Stimulated activated CD8-positive, alpha-beta memory T cell treated with anti-CD3 and anti-CD28 coated beads, Interleukin-7, amount 100 ng/mL, for 1 hour (primary cell): ENCODE measurements at places on chromosomes 16 and 17.

DNA sequence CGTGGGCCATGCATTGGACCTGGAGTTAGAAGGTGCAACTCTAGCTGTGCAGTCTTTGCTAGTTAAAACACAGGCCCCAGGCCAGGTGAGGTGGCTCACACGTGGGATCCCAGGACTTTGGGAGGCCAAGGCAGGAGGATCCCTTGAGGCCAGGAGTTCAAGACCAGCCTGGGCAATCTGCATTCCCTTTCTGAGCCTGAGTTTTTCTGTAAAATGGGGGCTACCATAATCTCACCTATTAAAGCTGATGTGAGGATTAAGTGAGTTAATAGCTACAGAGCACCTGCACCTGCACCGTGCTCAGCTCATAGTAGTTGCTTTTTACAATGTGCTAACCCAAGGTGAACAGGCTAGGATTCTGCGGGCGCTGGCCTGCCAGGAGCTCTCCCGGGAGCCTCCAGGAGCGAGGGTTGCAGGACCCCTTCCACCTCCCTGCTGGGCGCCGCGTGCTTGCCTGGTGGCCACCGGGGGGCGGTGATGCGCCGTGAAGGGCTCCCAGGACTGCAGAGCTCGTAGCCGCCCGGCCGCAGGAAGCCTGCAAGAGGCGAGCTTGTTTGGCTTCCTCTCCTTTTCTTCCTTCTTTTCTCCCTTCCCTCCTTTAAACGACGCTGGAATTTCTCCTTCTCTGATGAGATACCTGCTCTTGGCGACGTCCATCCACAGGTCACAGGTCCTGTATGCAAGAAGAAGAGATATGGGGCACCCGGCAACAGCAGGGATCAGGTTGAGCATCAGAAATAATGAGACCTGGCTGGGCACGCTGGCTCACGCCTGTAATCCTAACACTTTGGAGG lies 51.3 kb downstream of the ZFP90 start:
- peak; percentile 2 for DNase-seq

DNA sequence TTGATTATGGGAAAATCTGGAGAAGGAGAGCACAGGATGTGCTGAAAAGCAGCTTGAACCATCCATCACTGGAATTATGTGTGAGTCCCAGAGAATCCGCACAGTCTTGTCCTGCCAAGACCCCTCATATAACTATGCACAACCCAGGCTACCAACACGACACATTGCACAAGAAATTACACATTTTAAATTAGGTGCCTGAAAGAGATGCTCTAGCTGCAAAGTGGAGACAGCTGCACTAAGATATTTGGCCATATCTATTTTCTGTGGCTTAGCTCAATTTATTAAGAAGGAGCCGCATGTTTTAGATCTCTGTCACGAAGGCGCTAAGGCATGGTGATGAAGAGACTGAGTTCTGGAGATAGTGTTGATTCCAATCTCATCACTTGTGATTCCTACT lies 1308.4 kb downstream of the CDH8 start:
- DNase-seq: no peak

DNA sequence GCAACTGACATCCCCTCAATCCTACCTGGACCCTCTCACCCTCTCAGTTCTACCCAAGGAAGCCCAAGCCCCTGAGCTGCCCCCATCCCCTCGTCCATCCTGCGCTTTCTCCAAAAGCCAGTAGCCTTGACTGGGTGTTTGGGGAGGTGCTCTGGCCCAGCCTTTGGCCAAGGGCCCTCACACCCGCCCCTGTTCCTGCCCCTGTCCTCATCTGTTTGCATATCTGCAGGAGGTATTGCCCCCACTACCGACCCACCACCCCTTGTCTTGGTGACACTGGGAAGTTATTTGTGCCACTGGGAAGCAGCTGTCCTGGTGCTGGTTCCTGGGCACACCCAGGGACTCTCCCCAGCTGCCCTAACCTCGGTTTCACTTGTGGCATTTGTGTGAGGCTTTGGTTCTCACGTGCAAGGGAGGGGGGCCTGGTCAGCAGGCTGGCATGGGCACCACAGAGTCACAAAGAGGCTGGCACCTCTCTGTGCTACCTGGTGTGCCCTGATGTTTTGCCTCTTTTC lies 75.3 kb downstream of the MRC2 start:
- DNase-seq: no peak

DNA sequence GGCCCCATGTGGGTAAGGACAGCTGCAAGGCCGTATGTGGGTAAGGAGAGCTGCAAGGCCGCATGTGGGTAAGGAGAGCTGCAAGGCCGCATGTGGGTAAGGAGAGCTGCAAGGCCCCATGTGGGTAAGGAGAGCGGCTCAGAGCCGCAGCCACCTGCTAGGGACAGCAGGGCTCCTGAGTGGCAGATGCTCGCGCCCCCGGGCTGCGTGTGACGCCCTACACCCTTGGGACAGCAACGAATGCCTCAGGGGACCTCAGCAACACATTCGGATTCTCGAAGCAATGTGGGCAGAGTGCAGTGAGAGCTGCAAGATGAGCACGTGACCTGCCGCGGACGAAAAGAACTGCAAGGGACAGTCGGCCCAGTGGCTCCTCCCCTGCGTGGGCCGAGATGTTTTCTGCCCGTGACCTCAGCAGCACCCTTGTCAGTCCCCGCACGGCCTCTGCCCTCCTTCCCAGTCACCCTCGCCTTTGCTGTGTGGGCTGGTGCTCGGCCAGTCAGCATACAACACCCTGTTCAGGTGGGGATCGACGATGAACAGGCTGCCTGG lies 9.6 kb upstream of the SLC38A8 start:
- no peak for DNase-seq

DNA sequence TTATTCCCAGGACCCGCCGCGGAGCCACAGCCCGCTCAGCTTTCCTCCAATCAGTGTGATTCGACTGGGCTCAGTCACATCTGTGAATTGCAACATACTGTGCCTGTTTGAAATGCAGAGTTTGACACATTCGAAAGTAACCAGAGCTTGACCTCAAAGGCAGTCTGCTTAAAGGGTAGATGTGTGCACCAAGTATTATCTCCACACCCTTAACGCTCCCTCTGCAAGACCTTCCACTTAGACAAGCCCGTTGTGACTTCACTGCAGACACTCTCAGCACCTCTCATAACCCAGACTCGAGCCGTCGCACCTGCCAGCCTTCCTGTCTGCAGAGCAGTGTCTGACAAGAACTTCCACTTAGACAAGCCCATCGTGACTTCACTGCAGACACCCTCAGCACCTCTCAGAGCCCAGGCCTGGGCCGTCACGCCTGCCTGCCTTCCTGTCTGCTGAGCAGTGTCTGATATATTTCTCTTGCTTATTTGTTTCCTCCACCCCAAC lies 3.7 kb downstream of the KLHDC4 start:
- no peak for DNase-seq
